Bronchial epithelial cell (primary cell): ENCODE measurements at places on chromosomes 3 and 15. TPM values are rescaled to one million over a fixed set of nuclear protein-coding genes. Genes with fewer than 3 reads are reported as not detected.
A peak's percentile ranks its signal among the peaks of the same experiment; 100 is the strongest.

GRCh38 chr3:194773771-194774455, 88.2 kb downstream of the FAM43A start:
- no peak for DNase-seq

DNA sequence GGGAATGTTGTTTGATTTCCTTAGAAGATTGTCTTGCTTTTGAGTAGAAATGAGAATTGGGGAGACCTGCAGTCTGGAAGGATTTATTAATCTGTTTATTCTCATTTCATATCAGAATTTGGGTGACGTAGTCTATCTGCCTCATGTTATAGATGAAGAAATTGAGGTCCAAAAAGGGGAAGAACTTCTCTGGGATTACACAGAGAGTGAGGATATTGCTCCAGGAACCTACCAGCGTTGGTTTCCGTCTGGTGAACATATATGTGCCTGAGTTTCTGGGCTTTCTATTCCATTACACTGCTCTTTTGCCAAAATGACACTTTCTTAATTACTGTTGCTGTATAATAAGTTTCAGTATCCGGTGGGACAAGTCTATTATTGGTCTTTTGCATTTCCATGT, 51.8 kb downstream of the CTDSPL start:
- no peak for DNase-seq

DNA sequence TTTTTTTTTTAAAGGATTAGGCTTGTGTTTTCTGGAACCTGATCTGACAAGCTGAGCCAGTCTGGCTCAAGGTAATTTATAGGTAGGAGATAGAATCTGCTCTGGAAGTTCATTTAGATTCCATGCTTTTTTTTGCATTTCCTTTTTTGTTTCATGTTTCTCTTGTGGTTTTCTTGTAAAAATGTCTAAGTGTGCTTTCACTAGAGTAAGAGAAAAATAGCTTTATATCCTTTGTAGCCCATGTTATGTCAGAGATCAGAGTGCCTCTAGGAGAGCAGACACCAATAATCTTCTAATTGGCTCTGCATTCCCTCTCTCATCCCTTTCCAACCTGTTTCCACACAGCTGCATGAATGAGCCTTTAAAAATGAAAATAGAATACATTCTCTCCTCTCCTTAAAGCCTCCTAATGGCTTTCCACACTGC, 389.8 kb upstream of the KCNMB2 start:
- no peak for DNase-seq

GRCh38 chr15:49923671-49924070, 195.4 kb downstream of the ATP8B4 start:
- DNase-seq = no peak

- DNase-seq = peak; percentile 9
Observed at GRCh38 chr3:107344722-107345121, 32.5 kb upstream of the CCDC54 start.

NEK10 gene
- total RNA-seq = 1.0 and 1.1 TPM in 2 replicates

C2CD4A gene
- total RNA-seq = 0.53 and 1.3 TPM in 2 replicates

RETNLB gene
- total RNA-seq = not detected in 2 replicates
